Fibroblast of skin of right quadriceps (primary cell): ENCODE measurements at places on chromosomes 12 and 14.

- DNase-seq, result no peak
Measured at GRCh38 chr12:67991158-67991557, 1.9 kb downstream of the IFNG-AS1 start.

DNA sequence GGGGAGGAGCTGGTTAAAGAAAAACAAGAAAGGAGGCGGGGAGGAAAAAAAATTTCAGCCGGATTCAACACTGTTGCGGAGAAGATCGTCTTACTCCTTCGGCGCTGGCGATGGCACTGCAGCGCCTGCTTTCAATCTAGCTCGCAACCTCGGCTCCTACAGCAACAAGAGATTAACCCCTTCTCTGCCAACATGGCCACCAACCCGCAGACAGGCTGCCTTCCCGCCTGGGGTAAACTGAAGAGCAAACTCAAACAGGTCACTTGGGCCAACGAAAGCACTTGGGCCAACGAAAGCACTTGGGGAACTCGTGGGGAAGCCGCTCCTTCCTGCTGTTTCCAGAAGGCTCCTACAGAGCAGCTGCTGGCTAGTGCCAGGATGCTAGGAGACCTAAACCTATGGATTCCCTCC lies 73.7 kb downstream of the CIT start:
- DNase-seq, result peak; percentile 66

GRCh38 chr14:99600232-99600888 lies 3.6 kb downstream of the CCDC85C start:
- DNase-seq, result no peak

DNA sequence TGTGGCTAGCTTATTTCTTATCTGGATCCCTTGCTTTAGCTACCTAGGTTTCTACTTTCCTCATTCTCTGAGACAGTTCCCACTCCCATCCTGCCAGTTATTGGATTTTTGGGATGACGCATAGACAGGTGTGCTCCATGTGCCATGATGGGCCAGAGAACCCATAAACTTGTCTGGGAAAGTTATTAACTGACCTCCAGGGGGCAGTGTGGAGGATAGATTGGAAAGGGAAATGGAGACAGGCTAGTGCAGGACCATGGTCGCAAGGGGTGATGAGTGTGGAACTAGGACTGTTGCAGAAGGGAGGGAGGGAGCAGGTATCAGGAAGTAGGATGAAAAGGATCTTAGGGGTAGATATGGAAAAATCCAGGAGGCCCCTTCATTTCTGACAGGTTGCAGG lies 80.3 kb downstream of the ESRRB start:
- peak; percentile 23 for DNase-seq

GRCh38 chr12:114776731-114777442 lies 92.9 kb upstream of the TBX3 start:
- peak; percentile 78 for DNase-seq

DNA sequence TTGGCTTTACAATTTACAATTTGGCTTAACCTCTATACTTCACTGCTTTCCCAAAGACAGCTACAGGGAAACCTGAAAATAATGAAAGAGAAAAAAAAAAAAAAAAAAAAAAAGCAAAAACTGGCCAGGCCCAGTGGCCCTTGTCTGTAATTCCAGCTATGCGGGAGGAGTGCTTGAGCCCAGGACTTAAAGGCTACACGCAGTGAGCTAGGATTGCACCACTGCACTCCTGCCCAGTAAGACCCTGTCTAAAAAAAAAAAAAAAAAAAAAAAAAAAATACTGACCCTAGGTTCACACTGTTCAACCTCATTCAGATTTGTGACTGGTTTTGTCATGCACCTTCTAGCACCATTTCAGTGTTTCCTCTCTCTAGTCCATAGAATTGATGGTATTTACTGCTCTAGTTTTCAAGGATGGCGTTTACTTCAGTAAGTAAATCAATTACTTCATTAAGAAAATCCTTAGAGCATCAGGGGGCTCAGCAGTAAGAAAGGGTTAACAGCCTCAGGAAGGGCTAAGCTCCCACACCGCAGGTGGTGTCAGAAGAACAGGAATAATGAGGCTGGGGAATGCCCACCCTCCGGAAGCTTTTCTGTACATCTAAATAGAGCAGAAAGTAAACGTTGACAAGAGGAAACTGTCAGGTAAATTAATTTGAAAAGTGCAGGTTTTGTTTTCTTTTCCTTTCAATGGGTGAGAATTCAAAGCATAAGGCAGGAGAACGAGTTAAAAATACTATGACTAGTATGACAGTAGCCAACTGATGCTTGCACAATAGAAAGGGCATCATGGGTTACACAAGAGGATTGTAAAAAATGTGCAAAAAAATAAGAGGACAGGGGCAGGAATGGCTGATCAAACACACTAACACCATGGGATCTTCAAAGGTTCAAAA lies 115.0 kb upstream of the MDM1 start:
- DNase-seq, result no peak

DNA sequence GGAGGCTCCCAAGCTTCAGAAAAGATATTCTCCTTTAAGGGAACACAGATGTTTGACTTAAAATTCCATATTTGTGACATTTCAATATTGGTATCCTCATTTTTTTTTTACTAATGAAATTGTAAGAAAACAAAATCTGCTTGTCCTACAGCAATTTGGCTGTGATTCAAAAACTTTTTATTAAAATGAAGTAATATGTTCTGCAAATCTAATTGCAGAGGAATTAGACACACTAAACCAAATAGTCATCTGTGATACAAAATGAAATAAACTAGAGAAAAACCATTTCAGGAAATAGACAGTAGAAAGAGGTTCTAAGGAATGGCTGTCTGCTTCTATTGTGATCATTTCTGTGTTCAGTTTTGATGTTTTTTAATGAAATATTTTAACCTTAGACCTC lies 50.1 kb upstream of the HIF1A start:
- DNase-seq, result no peak

DNA sequence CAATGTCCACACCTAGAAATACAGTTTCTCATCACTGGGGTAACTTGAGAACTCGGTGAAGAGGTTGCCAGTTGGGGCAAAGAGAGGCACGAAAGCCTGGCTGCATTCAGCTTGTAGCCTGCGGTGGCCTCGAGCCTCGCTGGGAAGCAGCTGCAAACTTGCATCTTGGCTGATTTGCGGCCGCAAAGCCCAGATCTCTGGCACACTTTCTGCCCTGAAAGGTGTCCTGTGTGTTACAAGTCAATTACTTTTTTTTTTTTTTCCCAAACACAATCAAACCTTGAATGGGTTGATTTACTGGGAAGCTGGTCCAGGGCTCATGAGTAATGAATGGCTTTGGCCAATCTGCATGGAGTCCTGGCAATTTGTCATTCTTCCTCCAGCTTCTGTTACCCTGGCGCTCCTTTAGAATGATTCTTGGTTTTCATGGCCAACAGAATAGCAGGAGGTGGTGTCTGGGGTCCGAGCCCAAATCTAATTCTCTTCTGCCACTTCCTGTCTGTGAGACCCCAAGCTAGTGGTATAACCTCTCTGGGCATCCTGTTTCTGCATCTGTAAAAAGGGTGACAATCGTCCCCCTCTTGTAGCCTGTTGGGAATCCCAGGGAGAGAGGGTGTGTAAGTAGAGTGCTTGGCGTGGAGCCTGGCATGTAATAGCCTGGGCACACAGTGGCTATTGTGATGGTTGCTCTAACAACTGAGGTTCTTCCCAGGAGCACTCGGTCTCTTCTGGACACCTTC lies 6.7 kb downstream of the BCL7A start:
- peak; percentile 18 for DNase-seq

DNA sequence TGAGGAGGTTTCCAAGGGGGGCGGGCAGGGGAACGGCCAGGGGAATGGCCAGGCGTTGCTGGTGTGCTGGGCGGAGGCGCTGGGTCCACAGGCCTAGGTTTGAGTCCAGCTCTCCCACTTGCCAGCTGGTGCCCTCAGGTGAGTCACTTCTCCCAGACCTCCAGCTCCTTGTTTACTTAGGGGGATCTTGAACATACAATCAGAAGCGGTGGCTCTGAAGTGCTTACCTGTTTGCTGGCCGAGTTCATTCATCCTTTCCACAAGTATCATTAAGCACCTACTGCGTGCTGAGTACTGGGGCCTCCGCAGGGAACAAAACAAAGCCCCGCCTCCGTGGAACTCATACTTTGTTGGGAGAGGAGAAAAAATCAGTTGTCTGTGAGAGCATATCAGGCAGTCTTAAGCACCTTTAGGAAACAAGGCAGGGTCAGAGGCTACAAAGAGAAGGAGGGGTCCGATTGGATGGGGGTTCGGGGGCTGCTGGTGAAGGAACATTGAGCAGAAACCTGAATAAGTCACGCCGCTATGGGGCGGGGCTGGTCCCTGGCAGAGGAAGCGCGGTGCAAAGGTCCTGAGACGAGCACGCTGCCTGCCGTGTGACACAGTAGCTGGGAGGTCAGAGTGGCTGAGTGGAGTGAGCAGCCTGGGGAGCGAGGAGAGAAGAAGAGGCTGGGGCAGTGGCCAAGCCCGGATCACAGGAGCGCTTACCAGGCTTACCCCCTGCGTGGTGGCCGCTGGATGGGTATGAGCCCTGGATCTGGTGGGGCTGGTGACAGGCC lies 15.1 kb downstream of the MVK start:
- no peak for DNase-seq

GRCh38 chr12:94208622-94208966 lies 60.2 kb downstream of the PLXNC1 start:
- no peak for DNase-seq

DNA sequence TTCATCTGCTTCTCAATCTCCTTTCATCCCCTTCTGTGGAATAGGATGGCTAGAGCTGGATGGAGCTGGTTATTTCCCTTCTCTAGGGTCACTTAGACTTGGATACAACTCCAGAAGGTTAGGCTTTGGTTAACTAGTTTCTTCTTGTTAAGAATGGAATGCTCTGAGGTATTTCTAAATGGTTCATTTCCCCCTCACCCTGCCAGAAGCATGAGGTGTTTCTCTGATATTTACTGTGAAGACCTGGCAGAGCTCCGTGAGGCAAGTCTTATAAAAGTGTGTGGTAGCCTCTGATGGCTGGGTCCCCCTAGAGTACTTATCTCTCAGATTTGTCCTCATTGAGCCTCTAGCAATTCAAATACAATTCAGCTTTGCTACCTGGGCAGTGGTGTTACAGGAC lies 207.9 kb downstream of the SLC16A7 start:
- DNase-seq, result peak; percentile 47

GRCh38 chr12:32126720-32127119 lies 20.1 kb downstream of the BICD1 start:
- peak; percentile 82 for DNase-seq

DNA sequence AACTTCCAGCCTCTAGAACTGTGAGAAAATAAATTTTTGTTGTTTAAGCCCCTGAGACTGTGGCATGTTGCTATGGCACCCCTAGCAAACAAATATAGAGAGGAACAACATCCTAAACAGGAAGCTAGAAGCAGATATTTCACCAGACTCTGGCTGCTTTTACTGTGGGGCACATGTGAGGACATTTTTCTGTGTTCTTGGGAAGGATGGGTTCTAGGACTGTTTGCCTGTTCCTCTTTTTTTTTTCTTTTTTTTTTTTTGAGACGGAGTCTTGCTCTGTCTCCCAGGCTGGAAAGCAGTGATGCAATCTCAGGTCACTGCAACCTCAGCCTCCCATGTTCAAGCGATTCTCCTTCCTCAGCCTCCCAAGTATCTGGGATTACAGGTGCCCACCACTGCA lies 4.2 kb upstream of the HRK start:
- DNase-seq, result no peak

GRCh38 chr12:6904280-6905276 lies at the start of gene LRRC23:
Gene LRRC23, plus strand, starts transcription at chr12:6904822. Its CDS starts 812 bp downstream, at chr12:6905634.
- DNase-seq, result peak; percentile 95

DNA sequence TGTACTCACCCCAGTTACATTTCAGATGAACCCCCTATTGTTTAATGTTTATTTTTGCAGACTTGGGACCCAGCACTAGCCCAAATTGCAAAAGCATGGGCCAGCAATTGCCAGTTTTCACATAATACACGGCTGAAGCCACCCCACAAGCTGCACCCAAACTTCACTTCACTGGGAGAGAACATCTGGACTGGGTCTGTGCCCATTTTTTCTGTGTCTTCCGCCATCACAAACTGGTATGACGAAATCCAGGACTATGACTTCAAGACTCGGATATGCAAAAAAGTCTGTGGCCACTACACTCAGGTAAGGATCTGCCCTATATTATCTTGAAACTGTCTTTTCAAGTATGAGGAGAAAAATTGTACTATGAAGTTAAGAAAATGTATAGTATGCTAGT lies 1.2 kb downstream of the GLIPR1 start:
- DNase-seq, result peak; percentile 65

GRCh38 chr12:24226745-24227350 lies 277.4 kb upstream of the SOX5 start:
- peak; percentile 29 for DNase-seq

DNA sequence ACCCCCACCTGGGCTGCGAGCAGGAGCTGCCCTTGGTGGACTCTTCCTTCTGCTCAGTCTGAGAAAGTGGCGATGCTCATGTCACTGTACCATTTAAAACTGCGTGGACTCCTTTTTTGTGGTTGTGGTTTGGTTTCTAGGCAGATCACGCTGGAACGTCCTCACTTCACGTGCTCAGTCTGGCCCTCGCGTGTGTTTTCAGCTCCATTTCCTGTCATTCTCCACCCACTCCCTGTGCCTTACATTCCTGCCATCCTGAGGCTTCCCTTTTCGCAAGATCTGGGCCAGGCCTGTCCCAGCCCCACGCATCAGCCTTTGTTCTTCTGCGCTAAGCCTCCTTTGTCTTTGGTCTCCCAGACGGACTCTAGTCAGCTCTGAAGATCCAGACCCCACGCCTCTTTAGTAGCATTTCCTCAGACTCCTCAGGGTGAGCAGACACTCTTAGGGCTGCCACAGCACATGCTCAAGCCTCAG lies 105.4 kb downstream of the FBXL14 start:
- peak; percentile 74 for DNase-seq

- DNase-seq, result no peak
Measured at GRCh38 chr14:55950135-55950534, 168.1 kb upstream of the PELI2 start.

DNA sequence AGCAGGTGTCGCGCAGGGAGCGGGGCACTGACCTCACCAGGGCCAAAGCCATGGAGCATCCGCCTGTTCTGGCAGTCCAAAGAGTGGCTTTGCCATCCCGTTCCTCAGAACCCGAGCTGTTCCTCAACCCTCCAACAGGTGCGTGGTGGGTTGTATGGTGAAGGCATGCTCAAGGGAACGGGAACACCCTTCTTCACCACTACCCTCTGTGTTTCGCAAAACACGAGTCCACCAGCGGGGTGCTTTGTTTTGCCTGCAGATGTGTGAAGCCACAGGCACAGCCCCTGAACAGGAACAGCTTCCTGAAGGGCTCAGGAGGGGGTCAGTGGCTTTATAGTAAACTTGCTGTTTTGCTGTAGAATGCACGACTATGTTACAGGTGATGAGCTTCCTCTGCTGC lies 52.7 kb downstream of the SMOC1 start:
- DNase-seq, result no peak

DNA sequence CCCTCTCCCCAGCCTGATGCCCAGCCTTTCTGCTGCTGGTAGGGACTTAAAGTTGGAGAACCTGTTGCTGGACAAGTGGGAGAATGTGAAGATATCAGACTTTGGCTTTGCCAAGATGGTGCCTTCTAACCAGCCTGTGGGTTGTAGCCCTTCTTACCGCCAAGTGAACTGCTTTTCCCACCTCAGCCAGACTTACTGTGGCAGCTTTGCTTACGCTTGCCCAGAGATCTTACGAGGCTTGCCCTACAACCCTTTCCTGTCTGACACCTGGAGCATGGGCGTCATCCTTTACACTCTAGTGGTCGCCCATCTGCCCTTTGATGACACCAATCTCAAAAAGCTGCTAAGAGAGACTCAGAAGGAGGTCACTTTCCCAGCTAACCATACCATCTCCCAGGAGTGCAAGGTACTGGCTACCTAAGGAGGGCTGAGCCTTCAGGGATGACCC lies 1.6 kb downstream of the TSSK4 start:
- DNase-seq, result no peak

GRCh38 chr14:77133720-77134338 lies 7.8 kb downstream of the ZDHHC22 start:
- peak; percentile 66 for DNase-seq
